A549 treated with GW870086 at 1 μM for 4 hours (cell line): ENCODE measurements at places on chromosomes 11 and 22. TPM values are rescaled to one million over a fixed set of nuclear protein-coding genes. Genes with fewer than 3 reads are reported as not detected.

Gene YPEL4
- 0.11 to 0.59 TPM (median 0.32 TPM) in 4 of 5 replicates, not detected in the other for total RNA-seq

Gene KDM2A
- 42.0 to 51.9 TPM (median 46.7 TPM) in 5 replicates for total RNA-seq

Gene BDNF
- 4.6 to 7.8 TPM (median 6.3 TPM) in 5 replicates for total RNA-seq

Gene THY1
- 8.9 to 17.2 TPM (median 13.7 TPM) in 5 replicates for total RNA-seq

Gene IFITM10
- 0.96 to 2.1 TPM (median 1.2 TPM) in 5 replicates for total RNA-seq

Gene MOGAT2
- total RNA-seq, result not detected in 5 replicates

Gene GALR3
- not detected in 5 replicates for total RNA-seq

Gene CLTCL1
- total RNA-seq, result 3.6 to 5.4 TPM (median 4.8 TPM) in 5 replicates

Gene XRCC6
- total RNA-seq, result 289 to 324 TPM (median 313 TPM) in 5 replicates

Gene BRSK2
- total RNA-seq, result 5.9 to 6.7 TPM (median 6.2 TPM) in 5 replicates

Gene HYLS1
- total RNA-seq, result 11.7 to 13.6 TPM (median 12.9 TPM) in 5 replicates

Gene KCNQ1OT1
- 0.03 to 0.07 TPM (median 0.05 TPM) in 5 replicates for total RNA-seq

Gene NXPE1
- total RNA-seq, result not detected in 5 replicates

Gene CCDC81
- total RNA-seq, result 0.17 to 0.33 TPM (median 0.27 TPM) in 4 of 5 replicates, not detected in the other

Gene TENM4
- total RNA-seq, result 0.01 to 0.19 TPM (median 0.06 TPM) in 5 replicates

Gene PRR33
- total RNA-seq, result not detected in 5 replicates

Gene ADAMTS8
- total RNA-seq, result 0.26 to 0.52 TPM (median 0.47 TPM) in 5 replicates

Gene OR2AT4
- not detected in 5 replicates for total RNA-seq

Gene FAM111B
- 6.5 to 7.7 TPM (median 7.3 TPM) in 5 replicates for total RNA-seq

Gene KRTAP5-9
- 0.11 TPM in 1 of 5 replicates, not detected in the others for total RNA-seq

Gene RBMXL2
- not detected in 5 replicates for total RNA-seq

Gene MYEOV
- total RNA-seq, result 105 to 115 TPM (median 113 TPM) in 5 replicates

Gene VPREB1
- not detected in 5 replicates for total RNA-seq

Gene MTFP1
- 66.1 to 80.9 TPM (median 72.1 TPM) in 5 replicates for total RNA-seq

Gene PARVA
- total RNA-seq, result 24.6 to 26.9 TPM (median 25.9 TPM) in 5 replicates

Gene RGL4
- total RNA-seq, result not detected in 5 replicates
